ENCODE measurements at places on chromosomes 16 and 17.

DNA sequence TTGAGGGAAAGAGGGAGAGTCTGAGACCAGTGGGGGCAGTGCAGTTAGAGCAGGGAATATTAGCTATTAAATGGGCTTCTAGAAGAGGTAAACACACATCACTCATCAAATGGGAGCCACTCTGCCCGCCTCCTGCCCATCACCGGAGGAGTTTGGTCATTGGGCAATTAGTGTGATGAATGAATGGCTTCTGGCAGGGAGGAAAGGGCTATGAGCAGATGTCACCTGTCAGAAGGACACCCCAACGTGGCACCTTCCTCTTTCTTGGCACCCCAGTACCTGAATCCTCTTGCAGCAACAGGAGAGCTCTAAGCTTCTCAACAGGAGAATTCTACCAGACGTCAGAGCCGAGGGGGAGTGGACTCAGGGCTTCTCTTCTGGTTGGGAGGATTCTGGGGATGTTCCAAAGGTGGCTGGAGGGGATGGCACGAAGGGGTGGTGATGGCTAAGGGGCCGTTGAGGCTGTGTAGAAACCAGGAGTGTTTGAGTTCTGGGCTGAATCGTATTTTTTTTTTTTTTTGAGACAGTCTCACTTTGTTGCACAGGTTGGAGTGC, 11.0 kb downstream of the C1QTNF1 start:
- no peak for DNase-seq

GRCh38 chr17:35243561-35244340, 879 bp downstream of the SLFN5 start:
- peak; percentile 21 for DNase-seq

DNA sequence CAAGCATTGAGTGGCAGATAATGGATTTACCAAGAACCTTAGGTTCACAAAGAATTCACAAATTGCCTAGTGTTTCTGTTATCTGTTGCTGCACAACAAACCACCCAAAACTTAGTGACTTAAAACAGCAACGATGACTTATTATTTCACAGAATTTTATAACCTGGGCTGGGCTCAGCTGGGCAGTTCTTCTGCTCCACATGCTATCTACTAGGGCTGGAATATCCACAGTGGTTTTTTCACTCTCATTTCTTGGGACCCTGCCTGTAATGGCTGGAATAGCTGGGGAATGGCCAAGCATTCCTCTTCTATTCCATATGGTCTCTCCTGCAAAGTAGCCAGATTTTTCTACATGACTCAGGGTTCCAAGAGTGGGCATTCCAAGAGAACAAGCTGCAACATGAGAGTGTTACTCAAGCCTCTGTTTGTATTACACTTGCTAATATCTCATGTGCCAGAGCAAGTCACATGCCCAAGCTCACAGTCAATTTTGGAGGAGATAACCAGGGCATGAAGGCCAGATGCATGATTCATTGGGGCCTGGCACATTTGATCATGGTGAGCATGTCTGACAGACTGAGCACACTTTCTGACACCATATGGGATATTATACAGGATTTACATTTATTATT, 4.9 kb upstream of the PSMD7 start:
- DNase-seq, result no peak

GRCh38 chr16:83793179-83793578, 14.6 kb upstream of the HSBP1 start:
- DNase-seq, result no peak

DNA sequence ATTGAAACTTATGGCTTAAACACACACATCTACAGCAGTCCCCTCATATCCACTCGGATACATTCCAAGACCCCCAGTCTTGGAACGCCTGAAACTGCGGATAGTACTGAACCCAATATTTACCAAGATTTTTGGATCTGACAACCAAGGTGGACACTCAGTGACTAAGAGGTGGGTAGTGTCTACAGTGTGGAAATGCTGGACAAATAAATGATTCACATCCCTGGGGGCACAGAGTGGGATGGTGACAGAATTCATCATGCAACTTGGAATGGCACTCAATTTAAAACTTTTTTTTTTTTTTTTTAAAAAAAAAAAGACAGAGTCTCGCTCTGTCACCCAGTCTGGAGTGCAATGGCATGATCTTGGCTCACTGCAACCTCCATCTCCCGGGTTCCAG, 54.2 kb upstream of the TRAP1 start:
- no peak for DNase-seq

GRCh38 chr16:17374668-17375255, 96.0 kb downstream of the XYLT1 start:
- DNase-seq, result no peak

DNA sequence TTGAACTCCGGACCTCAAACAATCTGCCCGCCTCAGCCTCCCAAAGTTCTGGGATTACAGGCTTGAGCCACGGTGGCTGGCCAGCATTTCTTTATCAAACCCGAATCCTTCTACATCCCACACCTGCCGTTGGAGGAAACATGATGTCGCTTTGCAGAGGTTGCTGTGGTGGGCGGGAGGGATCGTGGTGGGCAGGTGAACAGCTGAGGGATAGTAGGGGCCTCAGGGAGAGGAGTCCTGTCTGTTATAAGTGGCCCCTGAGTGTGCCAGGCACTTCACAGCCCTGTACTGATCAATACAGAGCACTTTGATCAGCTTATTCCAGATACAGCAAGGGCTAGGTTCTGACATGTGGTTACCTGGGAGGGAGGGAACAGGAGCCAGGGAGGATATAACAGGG, 76.5 kb downstream of the CYLD start:
- DNase-seq, result no peak

DNA sequence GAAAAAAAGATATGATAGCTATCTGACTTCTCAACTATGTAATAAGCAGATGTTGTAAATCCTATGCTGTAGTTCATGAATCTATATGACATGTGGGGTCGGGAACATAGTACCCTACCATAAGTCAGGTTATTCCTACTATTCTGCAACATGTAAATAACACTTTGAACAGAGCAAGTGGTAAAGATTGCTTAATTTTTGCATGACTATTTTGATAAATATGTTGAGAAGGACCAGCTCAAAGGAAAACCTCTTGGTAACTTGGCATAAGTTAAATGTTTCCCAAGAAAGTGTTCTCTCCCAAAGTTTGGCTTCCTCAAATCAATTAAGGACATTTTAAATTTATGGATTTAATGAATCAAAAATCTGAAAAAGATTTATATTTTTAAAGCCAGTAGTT, 62.1 kb downstream of the ABHD15 start:
- no peak for DNase-seq

All from activated B cell treated with CpG ODN at 0.5 μM for 24 hours (primary cell).